ENCODE measurements at places on chromosomes 2 and 18.

DNA sequence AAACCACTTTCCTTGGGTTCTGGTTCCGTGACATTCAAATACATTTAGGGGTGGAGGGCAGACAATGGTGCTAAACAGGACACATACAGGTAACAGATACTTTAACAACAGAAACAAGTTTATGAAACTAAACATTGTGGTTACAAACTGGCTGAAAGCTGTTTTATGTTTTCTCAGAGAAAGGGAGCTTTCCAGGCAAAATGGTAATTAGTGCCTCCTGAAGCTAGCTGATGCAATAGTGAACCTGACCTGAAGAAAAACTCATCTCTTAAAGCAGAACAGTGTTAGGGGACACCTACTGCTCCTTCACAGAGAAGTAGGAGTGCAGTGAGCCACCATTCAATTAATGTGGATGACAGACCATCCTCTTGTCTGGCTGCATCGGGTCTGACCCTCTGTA is 138.9 kb downstream of the CCDC148 start:
- no peak for DNase-seq

GRCh38 chr18:23778828-23779227 is 89.6 kb downstream of the LAMA3 start:
- DNase-seq: no peak

- DNase-seq: no peak
Observed at GRCh38 chr2:147223553-147224060, 621.2 kb upstream of the ACVR2A start.

DNA sequence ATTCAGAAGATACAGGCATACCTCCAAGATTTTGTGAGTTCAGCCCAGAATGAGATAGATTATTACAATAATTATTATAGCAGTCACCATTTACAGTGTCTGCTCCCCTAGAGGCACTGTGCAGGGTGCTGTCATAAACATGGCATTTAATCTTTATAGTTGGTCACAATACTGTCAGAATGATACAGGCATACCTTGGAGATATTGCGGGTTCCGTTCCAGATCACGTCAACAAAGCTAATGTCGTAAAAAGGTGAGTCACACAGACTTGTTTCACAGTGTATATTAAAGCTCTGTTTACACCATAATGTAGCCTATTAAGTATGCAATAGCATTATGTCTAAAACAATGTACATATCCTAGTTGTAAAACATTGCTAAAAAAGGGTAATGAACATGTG is 45.6 kb downstream of the ZRANB3 start:
- no peak for DNase-seq

DNA sequence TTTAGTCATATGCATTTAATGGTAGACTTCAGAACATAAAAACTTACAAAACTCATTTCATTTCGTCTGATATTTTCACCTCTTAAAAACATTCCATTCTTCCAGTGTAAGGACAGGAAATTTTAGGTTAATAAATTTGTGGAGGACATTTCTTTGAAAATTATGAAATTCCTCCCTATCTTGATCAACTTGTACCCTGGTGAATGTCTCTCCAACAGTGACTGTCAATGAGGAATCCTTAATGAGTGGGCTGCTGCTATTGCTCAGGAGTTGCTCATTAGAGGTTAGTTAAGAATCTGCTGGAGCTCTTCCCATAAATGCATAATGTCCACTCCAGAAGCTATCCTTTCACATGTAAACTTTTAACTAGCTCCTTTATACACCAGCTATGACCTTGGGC is 69.1 kb downstream of the LRP1B start:
- DNase-seq: no peak

DNA sequence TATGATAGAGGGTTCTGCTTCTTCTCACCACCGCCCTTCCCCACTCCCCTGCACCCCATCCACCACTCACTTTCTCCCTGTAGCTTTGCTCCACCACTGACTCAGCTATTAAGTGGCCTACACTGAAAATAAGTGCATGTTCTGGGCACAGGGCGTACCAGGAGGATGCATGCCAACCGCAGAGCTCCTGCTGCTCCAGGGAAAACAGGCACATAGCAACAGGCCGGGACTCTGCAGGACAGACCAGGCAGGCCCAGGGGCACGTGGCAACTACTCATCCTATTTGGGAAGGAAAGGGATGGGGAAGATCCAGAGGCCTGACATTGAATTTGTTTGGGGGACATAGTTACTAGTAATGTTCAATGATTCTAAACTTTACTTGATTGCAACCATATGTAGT is 28.4 kb downstream of the ARL4C start:
- DNase-seq: no peak

GRCh38 chr2:48915227-48915626 is 159.7 kb upstream of the LHCGR start:
- DNase-seq: no peak

DNA sequence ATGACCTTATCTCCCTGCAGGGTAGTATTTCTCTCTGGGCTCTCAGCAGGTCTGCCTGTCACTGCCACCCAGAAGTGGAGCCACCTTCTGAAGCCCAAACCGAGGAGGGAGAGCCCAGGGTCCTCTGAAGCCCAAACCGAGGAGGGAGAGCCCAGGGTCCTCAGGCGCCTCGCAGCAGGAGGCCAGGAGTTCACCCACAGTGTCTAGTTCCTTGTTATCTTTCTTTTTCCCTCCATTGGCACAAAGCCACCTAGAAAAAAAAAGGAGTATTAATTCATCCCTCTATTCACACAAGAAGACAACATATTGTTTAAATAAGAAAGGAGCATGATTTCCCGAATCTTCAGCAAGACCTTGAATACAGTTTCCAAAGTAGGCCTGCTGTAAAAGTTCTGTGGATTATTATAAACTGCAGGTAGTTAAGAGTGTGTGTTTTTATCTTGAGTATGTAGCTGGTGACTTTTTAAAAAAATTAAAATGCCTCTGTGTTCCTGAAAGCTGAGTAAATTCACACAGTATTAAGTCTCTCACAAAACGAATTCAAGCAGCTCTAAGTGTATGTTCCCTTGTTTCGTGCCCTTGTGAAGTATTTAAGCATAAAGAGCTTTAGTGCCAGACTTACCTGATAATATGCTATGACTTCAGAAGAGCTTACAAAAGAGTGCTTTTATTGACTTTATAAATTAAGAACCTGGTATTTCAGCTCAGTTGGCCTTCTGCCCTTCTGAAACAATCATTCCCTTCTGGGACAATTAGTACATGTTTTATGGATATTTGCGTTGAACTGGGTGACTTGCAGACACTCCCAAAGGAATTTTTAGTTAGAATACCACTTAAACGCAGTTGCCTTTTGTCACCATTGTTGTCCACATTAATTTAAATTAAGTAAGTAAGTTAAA is 11.7 kb upstream of the GRHL1 start:
- DNase-seq: no peak

DNA sequence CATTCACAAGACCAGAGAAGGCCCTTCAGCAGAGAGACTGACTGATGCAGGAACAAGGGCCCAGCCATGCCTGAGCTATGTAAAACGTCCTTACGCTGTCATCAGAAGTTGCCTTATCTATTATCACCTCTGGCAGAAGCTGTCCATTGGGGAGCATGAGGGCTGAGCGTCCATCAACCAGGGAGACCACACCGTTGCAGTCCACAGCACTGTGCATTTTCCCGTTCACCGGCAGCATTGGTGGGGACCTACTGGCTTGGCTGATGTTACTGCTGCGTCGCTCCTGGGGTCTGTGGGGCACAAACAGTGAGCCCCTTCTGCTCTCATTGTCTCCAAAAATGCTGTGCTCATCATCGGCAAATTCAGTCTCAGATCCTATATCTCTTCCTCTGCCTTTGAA is 91.4 kb downstream of the SCN9A start:
- no peak for DNase-seq
